ENCODE measurements at places on chromosomes 7 and 10.
A peak's percentile ranks its signal among the peaks of the same experiment; 100 is the strongest.

DNA sequence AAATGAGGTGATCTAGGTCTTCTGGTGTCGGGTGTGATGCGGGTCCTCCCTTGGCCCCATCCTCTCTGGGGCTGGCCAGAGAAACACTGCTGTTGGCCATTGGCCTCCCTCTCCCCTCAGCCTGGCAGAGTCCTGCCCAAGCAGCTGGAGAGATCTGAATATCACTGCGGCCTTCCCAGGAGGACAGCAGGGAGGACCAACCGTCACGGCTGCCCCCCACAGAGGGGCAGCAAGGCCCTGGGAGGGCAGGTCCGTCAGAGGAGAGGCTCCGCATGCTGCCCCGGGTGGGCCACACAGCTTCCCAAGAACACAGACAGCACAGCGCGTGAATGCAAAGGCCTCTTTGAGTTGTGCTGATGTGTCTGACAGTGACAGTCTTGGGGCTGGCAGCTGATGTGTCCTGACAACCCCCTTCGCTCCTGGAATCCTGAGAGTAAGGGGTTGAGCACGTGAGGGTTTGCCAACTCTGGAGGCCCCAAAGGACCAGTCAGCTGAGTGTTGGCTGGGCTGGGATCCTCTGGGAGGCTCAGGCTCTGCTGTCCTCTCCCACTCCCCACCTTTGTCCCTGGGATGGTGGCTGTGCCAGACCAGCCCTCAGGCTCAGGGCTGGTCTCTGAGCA lies 132.5 kb upstream of the UNC5B start:
- peak; percentile 1 for DNase-seq

- no peak for DNase-seq
Measured at GRCh38 chr10:124708246-124708779, 35.9 kb downstream of the FAM53B start.

- DNase-seq, result no peak
Measured at GRCh38 chr7:36261019-36261754, 108.1 kb downstream of the EEPD1 start.

GRCh38 chr10:132341781-132342180 lies 9.8 kb downstream of the LRRC27 start:
- DNase-seq, result no peak

DNA sequence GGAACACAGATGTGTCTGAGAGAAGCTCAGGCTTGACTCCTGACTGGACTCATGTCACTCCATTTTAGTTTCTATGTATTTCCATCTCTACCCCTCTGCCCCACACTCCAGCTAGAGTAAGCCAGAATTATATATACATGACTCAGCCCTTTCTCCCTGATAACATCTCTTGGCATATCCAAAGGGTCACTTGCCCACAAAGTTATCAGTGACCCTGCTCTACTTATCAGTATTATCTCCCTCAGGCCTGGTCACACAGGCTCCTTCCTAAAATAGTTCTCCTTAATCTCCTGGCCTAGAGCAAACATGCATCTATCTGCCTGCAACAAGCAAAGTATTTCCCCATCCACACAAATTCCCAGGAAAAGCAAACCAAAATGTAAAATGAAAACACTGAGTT lies 598.3 kb downstream of the SUGCT start:
- DNase-seq, result no peak

Measured in 8988T (cell line).